ENCODE measurements at places on chromosomes 6 and 20.

GRCh38 chr6:148682252-148682651 is 64.6 kb upstream of the UST start:
- DNase-seq: no peak

DNA sequence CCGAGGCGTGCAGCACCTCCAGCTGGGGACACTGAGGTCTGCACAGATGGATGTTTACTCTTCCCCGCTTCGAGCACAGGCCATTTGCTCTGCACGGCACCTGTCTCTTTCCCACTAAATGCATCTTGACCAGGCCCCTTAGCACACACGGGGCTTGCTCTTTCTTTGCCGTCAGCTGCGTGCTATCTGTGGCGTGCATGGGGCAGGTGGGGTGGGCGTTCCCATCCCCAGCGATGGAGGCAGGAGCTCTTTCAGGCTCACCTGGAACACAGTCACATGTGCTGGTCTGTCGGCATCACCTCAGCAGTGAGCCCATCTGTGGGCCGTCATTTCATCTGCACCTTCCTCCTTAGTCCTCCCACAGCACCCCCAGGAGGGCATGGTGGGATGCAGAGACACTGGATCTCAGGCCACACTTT is 35.1 kb downstream of the RBM38 start:
- no peak for DNase-seq

- no peak for DNase-seq
These were observed 240.9 kb upstream of the BTBD3 start for GRCh38 chr20:11676630-11677287.

DNA sequence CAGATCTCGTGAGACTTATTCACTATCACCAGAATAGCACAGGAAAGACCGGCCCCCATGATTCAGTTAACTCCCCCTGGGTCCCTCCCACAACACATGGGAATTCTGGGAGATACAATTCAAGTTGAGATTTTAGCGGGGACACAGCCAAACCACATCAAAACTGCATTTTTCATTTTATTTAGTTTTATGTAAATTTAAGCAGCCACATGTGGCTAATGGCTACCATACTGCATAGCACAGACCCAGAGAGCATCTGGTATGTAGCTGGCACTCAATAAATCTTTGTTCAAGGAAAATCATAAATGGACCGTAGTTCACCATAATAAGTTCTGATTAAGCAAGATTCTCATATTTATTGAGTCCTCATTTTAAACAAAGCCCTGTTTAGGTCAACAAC is 15.3 kb downstream of the GFOD1 start:
- DNase-seq: no peak

DNA sequence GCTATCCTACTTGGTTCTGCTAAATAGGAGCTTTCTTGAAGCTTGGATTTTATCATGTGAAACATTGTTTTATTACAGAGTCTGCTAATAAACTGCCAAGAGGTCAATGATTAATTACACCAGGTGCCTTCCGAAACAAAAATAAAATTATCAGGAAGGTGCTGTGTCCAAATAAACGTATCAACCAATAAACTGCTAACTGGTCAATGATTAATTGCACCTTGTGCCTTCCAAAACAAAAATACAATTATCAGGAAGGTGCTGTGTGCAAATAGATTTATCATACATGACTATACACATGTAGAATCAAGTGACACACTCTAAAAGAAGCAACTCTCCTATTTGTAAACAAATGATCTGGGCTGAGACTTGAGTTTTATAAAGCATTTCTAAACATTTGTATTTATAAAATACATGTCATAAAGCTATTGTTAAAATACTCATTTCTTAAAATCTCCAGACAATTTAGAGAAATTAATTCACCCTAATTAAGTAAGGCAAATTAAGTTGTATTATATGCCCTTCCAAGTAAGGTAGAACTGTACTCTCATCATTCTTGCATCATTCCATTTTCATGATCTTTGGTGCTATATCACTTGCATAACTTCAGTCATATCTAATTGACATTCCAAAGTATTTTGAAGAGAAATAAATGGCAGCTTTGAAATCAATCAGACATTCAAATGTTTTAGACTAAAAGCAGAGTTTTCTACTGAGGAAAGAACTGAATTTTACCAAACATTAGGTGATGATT is 26.8 kb downstream of the SPTLC3 start:
- no peak for DNase-seq

- no peak for DNase-seq
These were observed 70.4 kb downstream of the TSHZ2 start for GRCh38 chr20:53042521-53042920.

- no peak for DNase-seq
These were observed 99.7 kb upstream of the KCNK16 start for GRCh38 chr6:39422238-39422637.

GRCh38 chr6:164579035-164579434 is 730.4 kb downstream of the C6orf118 start:
- no peak for DNase-seq

DNA sequence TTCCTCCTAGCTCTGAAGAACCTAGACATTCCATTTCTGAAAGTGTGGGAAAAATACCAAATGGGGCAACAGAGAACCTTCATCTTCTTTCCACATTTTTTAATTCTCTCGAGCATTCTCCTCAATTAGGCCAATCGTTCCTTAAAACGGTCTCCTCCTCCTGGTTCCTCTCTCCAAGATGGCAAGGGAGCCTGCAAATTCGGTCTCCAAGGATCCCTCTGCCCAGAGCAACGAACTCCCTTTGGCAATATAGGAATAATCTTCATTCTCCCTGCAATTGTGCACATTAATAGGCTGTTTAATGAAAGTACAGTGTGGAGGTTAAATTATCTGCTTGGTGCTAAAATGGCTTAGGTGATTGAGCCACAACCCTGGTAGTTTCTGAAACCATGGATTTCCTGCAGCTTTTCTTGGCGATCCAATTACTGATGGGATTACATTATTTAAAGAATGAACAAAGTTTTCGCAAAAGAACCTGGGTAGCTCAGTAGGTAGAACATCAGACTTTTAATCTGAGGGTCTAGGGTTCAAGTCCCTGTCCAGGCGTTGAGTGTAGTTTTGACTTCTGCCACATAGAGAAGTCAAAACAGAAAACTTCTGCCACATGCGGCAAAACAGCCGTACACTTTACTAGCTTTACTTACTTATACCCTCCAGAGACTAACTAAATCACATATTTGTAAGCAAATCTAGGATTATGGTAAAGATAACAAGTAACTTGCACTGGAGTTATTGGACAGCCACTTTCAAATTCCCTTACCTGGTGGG is 102.9 kb upstream of the ZNF184 start:
- no peak for DNase-seq

DNA sequence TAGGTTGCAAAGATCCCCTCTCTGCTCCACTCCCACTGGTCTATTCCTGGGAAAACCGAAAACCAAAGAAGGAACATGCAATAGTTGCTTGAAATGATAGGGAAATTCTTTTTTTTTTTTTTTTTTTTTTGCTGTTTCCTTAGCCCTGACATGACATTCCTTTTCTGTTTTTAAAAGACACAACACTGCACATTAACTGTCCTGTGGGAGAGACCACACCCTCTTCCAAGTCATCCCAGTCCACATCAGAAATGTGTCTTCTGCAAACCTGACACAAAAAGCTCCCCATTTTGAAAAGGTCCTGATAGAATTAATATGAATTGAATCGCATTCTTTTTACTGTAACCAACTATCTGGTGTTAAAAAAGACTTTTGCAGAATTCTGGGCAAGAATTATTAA is 43.4 kb upstream of the RIPOR2 start:
- no peak for DNase-seq

DNA sequence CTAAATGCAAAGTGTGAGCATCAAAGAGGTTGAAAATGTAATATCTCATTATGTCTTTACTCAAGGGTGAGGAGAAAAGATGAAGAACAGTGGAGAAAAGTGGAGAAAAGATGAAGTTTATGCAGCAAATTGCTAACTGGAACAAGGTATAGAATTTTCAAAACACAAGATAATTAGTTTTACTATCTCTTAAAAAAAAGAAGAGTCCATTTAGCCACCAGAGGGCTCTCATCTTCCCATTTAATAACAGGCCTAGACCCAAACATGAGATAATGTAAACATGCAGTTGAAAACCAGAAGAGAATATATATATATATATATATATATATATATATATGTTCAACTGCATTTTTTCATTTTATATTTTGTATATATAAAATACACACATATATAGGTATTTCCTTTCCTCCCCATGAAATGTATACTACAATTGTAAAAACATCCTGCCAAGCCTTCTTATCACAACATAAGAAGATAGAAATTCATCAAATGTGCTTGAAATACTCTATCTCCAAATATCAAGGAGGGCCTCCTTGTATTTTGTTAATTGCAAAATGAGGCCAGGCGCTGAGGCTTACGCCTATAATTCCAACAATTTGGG is 78.4 kb downstream of the ADTRP start:
- no peak for DNase-seq

GRCh38 chr6:125188594-125189203 is 35.1 kb downstream of the TPD52L1 start:
- DNase-seq: no peak

DNA sequence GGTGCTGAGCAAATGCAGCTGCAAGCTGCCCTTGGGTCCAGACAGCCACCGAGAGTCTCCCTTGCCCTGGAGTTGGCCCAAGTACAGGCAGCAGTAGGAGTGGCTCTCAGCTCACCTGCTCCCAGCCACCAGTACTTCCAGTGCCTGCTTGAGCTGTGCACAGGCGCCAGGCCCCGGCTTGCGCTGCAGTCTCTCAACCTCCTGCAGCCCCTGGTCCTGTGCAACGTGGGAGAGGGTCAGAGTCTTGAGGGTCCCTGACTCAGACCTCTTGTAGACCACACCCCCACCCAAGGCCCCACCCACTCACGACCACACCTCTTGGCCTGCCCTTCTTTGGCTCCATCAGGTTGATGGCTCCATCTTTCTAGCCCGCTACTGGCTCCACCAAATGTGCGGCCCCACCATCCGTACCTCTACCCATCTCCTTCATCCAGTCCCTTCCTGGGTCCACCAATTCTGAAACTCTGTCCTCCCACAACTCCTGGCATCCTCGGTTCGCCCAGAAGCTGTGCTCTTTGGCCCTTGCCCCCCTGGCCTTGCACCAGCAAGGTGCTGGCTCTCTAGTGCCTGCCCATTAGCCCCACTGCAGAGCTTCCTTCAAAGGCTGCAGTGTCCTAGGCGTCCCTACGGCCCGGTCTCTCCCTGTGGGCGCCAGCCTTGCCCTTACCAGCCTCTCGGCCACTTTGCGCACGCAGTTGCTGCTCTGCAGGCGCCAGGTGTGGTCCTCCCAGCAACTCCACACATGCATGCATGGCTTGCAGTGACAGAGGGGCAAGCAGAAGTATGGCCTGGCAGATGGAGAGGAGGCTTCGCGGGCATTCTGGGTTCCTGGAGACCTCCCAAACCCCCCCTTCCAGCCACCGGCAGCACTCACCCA is 16.5 kb upstream of the SPAG4 start:
- no peak for DNase-seq

DNA sequence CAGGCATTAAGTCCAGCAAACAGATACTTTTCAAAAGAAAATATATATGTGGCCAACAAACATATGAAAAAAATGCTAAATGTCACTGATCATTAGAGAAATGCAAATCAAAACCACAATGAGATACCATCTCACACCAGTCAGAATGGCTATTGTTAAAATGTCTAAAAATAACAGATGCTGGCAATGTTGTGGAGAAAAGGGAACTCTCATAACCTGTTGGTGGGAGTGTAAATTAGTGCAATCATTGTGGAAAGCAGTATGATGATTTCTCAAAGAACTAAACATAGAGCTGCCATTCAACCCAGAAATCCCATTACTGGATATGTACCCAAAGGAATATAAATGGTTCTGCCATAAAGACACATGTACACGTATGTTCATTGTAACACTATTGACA is 20.6 kb downstream of the KCNQ5 start:
- no peak for DNase-seq

DNA sequence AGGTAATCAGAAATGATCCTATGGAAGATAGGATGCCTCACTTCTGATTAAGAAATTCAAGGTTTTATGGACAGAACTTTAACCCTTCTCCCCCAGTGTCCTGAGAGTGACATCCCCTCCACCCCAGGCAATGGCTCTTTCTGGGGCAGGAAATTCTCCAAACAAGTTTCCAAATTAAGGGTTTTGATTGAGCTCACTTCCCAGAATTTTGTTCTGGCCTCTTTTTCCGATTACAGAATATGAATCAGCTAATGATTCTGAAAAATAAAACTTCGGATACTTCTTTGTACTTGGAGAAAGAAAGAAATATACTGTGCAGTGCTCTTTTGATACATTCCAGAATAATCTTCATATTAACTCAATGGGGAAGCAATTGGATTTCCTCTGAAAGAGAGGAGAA is 32.8 kb upstream of the TASP1 start:
- DNase-seq: no peak

DNA sequence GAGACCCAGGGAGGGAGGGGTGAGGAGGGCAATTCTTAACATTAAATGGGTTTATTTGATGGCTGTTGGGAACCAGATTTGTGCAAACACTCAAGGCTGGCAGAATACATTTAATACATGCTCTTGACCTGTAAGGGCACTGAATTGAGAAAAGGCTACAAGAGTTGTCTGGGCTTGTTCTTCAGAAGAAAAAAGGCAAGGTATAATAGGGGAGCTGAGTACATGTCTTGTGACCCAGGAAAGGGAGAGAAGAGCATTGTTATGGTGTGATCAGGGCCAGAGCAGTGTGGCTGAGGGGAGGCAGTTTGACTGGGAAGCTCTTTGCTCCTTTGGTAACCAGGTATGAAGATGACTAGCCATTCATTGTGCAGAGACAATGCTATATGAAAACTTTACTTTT is 18.9 kb downstream of the KLHL31 start:
- no peak for DNase-seq

DNA sequence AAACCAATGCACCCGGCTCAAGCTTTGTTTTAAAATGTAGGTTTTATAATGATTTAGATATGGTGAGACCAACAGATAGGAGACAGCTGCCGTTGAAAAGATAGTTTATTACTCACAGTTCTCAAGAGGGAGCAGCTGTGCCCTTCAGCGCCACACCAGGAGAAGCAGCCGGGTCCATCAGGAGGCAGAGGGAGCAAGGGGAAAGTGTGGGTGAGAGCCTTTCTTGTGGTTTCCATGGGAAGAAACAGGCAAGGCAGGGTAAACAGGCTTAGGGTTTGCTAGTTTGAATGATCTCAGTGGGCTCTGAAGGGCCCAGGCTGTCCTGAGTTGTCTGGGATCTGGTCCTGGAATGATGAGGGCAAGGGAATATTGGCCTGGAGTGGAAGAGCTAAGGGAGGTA is 117.7 kb upstream of the PLCB4 start:
- DNase-seq: no peak

- no peak for DNase-seq
These were observed 5.3 kb upstream of the BPIFB1 start for GRCh38 chr20:33277471-33278441.

- no peak for DNase-seq
These were observed 171.3 kb upstream of the HS3ST5 start for GRCh38 chr6:114514170-114514569.
